ENCODE measurements at places on chromosomes 3 and 15. TPM values are rescaled to one million over a fixed set of nuclear protein-coding genes. Genes with fewer than 3 reads are reported as not detected.

POPDC2 gene
- total RNA-seq = 1.1 TPM

- DNase-seq = no peak
Measured at GRCh38 chr3:143502081-143502480, 346.2 kb downstream of the SLC9A9 start.

DNA sequence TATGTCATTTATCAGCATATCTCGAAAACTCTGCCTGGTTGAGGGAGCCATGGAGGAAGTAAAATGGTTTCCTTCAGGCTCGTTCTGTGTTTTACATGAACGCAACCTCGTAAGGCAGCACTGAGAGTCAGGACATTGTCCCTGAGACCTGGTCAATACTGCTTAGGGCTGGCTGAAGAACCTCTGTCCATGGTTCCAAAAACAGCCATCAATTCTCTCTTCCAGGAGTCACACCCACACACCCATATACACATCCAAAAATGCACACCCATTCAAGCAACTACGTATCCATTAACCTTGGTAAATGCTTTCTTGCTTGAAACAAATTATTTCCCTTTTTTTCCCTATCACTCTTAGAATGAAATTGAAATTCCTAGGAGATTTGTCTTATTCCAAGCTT, 91.0 kb upstream of the CHL1 start:
- DNase-seq = no peak

GRCh38 chr3:9135526-9135925, 113.9 kb downstream of the SRGAP3 start:
- DNase-seq = no peak
